ENCODE measurements at places on chromosomes 2 and 18.

GRCh38 chr18:26504831-26505230, 43.5 kb downstream of the KCTD1 start:
- no peak for DNase-seq

DNA sequence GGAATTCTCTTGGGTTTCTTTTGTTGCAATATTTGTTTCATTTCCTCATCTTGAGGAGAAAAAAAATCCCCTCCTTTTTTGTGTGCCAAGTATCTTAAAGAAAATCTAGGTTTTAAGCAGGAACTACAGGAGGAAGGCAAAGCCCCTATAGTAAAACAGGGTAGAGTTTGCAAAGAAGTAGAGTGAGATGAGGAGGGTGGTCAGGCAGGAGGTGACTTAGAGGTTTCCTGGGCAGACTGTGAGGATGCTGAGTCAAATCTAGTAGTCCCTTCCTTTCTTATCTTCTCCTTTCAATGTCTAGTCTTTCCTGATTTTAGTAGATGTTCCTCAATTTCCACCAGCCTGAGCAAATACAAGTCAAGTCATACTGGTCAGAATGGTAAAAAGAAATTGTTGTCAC, 222.5 kb downstream of the PMAIP1 start:
- no peak for DNase-seq

DNA sequence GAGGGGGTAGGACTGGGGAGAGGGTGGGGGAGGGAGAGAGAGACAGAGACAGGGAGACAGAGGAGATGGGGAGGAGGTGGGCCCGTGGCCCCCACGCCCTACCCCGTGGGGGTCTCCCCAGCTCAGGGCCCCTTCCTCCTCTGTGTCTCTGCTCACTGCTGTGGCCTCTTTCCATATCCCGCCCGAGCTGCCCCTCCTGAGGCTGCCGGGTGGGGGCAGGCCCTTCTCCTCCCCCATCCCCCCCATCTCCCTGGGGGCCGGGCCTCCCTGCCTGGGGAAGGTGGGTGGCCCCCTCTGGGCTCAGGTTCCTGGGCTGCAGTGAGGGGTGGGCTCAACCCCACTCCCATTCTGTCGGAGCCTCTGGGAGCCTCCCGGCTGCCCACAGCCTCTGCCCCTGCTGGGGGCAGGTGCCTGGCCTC, 332 bp upstream of the PDCD1 start:
- no peak for DNase-seq

DNA sequence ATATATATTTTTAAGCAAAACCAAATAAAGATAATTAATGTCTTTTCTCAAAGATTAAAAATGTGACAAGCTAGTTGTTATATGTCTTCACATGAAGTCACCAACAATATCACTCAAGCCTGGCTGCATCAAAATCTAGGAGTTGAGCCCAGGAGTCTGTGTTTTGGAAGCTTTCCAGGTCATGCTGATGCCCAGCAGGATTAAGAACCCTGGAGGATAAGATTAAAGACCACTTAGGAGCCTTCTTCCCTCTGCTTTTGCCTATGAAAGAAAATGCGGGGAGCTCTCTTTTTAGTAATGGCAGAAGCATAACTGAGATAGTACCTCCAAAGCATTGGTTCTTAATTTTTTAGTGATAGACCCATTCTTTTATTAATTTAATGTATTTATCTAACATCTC, 157.4 kb downstream of the ASXL3 start:
- DNase-seq: no peak

GRCh38 chr2:73063909-73064875, 7.3 kb downstream of the SFXN5 start:
- DNase-seq: peak; percentile 72

DNA sequence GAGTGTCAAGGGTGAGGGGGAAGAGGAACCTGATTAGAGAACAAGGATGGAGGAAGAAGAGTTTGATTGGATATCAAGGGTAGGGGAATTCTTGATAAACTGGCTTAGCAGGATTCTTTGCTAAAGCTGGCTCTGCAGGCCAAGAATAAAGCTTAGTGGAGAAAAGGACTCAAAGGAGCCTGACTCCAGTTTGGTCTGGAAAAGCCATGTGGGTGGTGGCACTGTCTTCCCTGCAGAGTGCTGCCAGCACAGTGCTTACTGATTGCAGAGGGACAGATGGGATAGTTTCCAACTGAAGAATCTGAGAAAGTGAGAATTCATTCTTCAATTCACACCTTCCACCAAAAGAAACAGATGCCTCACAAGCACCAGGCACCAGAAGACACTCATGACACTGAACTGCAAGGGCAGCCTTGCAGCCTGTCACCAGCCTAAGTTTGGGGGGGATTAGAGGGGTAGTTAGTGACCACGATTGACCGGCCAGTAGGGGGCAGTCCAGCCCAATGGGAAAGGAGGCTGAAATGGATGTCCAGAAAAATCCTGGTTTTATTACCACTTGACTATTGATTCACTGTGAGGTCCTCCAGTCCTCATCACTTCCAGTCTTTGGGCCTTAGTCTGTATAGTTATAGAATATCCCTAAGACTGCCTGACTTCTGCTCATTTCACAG, 334.5 kb downstream of the SMAD2 start:
- no peak for DNase-seq

DNA sequence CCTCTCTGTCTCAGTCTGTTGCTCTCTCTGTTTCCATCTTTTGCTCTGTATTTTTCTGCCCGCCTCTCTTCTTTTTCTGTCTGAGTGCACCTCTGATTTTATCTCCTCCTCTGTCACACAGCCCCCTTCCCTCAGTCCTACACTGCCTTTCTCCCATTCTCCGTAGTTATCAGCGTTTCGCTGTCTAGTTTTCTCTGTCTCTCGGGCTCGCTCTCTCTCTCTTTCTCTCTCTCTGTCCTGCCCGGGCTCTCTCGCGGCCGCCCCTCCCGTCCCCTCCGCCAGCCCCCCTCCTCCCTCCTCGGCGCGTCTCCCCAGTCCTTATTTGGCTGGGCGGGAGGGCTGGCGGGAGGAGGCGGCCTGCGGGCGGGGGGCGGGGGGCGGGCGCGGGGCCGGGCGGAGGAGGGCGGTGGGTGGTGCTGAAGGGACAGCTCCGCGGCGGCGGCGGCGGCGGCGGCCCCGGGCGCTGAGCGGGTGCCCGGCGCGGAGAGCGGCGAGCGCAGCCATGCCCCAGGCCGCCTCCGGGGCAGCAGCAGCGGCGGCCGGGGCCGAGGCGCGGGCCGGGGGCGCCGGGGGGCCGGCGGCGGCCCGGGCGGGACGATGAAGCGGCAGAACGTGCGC, at the start of gene KCNK3:
KCNK3 (plus strand) TSS at position 444 of the 618 bp plus-strand sequence; CDS start at position 598, 154 bp downstream.
- peak; percentile 89 for DNase-seq
